ENCODE measurements at places on chromosomes 5 and 9. TPM values are rescaled to one million over a fixed set of nuclear protein-coding genes. Genes with fewer than 3 reads are reported as not detected.
A peak's percentile ranks its signal among the peaks of the same experiment; 100 is the strongest.

Gene RXRA
- 11.6 TPM for total RNA-seq

DNA sequence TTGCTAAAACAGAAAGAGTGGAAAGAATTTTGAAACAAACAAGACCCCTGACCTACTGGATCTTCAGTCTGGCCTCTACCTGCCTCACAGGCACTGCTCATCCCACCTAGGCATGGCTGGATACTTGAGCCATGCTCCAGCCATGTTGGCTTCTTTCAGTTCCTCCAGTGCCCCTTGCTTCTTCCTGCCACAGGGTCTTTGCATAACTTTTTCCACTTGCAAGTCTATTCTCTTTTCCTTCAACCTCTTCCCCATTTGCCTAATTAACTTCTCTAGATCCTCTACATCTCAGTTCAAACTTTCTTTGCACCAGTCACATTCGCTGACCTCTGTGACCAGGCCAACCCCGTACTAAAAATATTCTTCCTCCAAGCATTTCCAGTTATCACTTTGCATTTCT is 50.4 kb downstream of the STARD4 start:
- no peak overlapping the region for H3K27ac ChIP-seq
- H3K36me3 ChIP-seq, result no peaks in the 10 kb centered on the region
- no peaks in the 10 kb centered on the region for H3K4me1 ChIP-seq
- no peak overlapping the region for H3K4me3 ChIP-seq
- no peaks in the 10 kb centered on the region for H3K27me3 ChIP-seq

GRCh38 chr5:66814146-66814991 is 218.2 kb downstream of the MAST4 start:
- peak; percentile 57 for DNase-seq
- no peak overlapping the region for H3K27ac ChIP-seq
- H3K4me3 ChIP-seq, result no peak overlapping the region
- no peaks in the 10 kb centered on the region for H3K36me3 ChIP-seq

DNA sequence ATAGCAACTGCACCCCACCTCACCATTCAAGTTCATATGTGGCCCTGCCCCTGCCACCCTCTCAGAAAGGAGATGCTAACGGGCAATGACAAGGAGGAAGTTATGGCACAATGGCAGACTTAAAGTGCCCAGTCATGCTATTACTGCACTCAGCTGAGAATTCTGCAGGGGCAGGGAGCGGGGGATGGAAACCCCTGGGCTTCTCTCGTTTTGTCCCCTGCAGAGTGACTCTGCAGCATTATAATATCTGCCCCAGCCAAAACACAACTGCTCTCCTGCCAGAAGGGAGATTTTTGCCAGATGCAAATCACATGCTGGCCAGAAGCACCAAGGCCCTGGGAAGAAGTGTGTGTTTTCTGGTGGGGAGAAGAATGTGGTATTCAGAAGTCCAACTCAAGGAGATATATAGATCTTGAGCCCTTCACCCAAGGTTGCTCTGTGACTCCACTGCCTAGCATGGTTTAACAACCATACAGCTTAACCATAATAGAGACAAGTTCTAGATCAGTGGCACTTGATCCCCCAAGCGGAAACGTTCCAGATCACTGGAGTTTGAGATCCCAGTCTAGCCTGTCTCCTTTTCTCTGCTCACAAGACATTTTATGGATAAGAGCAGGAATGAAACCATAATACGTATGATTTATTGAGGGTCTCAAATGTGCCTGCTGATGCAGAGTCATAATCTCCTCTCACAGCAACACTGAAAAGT is 207.0 kb upstream of the MAP3K1 start:
- no peaks in the 10 kb centered on the region for H3K36me3 ChIP-seq
- H3K4me3 ChIP-seq, result no peak overlapping the region
- H3K27me3 ChIP-seq, result no peaks in the 10 kb centered on the region

Gene ADGRV1
- 127 TPM for total RNA-seq

GRCh38 chr9:107721705-107722245 is 232.2 kb upstream of the KLF4 start:
- DNase-seq, result no peak
- no peaks in the 10 kb centered on the region for H3K27me3 ChIP-seq
- no peaks in the 10 kb centered on the region for H3K36me3 ChIP-seq
- no peak overlapping the region for H3K27ac ChIP-seq

GRCh38 chr9:92440751-92441046 is 16.4 kb upstream of the OMD start:
- H3K4me3 ChIP-seq, result no peak overlapping the region
- DNase-seq, result no peak
- no peaks in the 10 kb centered on the region for H3K4me1 ChIP-seq
- H3K27me3 ChIP-seq, result no peaks in the 10 kb centered on the region
- no peaks in the 10 kb centered on the region for H3K36me3 ChIP-seq

Gene LCN6
- total RNA-seq, result not detected

- no peaks in the 10 kb centered on the region for H3K27me3 ChIP-seq
- peaks cover 27% of the 10 kb centered on the region for H3K4me1 ChIP-seq
- no peaks in the 10 kb centered on the region for H3K36me3 ChIP-seq
- H3K4me3 ChIP-seq, result no peak overlapping the region
- no peak for DNase-seq
These were observed 53.6 kb downstream of the SAXO1 start for GRCh38 chr9:18979367-18979766.

Gene DIPK1B
- total RNA-seq, result 52.8 TPM

Gene ADAMTS13
- total RNA-seq, result 2.4 TPM

Gene C5orf34
- total RNA-seq, result 17.2 TPM

GRCh38 chr5:138077064-138077696 is 6.7 kb upstream of the WNT8A start:
- no peaks in the 10 kb centered on the region for H3K36me3 ChIP-seq
- no peak overlapping the region for H3K4me3 ChIP-seq
- no peaks in the 10 kb centered on the region for H3K27me3 ChIP-seq
- H3K4me1 ChIP-seq, result peaks cover 29% of the 10 kb centered on the region
- no peak overlapping the region for H3K27ac ChIP-seq

GRCh38 chr5:15124871-15125568 is 253.4 kb upstream of the ANKH start:
- no peaks in the 10 kb centered on the region for H3K36me3 ChIP-seq
- H3K4me1 ChIP-seq, result no peaks in the 10 kb centered on the region
- DNase-seq, result no peak
- no peak overlapping the region for H3K4me3 ChIP-seq
- no peak overlapping the region for H3K27ac ChIP-seq
- H3K27me3 ChIP-seq, result no peaks in the 10 kb centered on the region

DNA sequence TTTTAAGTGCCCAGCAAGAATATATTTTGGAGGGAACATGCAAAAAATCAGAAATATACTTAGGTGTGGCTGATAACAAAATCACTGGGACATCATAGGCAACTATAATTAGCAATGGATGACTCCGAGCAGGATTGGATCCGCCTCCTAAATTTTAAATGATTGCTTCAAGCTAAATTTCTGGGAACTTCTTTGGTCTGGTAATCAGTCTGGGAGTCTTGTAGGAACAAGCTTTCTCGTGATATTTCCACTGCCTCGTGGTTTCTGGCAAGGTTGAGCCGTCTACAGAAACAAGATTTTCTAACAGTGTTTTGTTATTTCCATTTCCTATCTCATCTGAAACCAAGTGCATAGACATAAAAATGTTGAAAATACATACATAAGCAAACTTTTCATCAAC is 232.6 kb downstream of the BNC2 start:
- no peaks in the 10 kb centered on the region for H3K27me3 ChIP-seq
- H3K4me1 ChIP-seq, result no peaks in the 10 kb centered on the region
- DNase-seq, result no peak
- no peaks in the 10 kb centered on the region for H3K36me3 ChIP-seq
- H3K27ac ChIP-seq, result no peak overlapping the region

Gene RNF145
- 80.0 TPM for total RNA-seq

- H3K27me3 ChIP-seq, result no peaks in the 10 kb centered on the region
- no peak overlapping the region for H3K27ac ChIP-seq
- peaks cover 13% of the 10 kb centered on the region for H3K4me1 ChIP-seq
- peak; percentile 45 for DNase-seq
- no peak overlapping the region for H3K4me3 ChIP-seq
These were observed 189.5 kb downstream of the SEC61B start for GRCh38 chr9:99411479-99412115.

Gene PCDHAC1
- total RNA-seq, result 2.9 TPM

Gene OTULIN
- 23.1 TPM for total RNA-seq

GRCh38 chr5:148020257-148020988 is 43.4 kb upstream of the SPINK5 start:
- H3K36me3 ChIP-seq, result no peaks in the 10 kb centered on the region
- no peak overlapping the region for H3K27ac ChIP-seq
- H3K4me3 ChIP-seq, result no peak overlapping the region
- H3K4me1 ChIP-seq, result no peaks in the 10 kb centered on the region
- no peaks in the 10 kb centered on the region for H3K27me3 ChIP-seq

DNA sequence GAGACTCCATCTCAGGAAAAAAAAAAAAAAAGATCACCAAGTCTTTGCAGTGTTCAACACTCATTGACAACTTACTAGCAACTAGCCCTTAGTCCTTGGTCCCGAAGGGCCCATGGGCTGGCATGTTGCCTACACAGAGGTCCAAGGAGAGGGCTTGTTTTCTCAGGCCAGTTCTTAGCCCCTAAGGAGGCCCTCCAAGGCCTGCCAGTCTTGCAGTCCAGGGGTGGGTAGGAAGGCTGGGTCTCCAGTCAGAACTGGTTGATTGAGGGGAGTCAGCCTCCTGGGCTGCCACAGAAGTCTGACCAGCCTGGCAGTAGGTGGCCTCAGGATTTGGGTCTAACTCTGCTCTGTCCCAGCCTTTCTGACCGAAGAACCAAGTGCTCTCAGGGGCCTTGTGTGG is 32.7 kb downstream of the IER5L start:
- H3K27me3 ChIP-seq, result no peaks in the 10 kb centered on the region
- no peak overlapping the region for H3K4me3 ChIP-seq
- H3K36me3 ChIP-seq, result no peaks in the 10 kb centered on the region
- H3K27ac ChIP-seq, result peak overlapping the region; percentile 83
- DNase-seq, result no peak

- no peak for DNase-seq
- peaks cover 10% of the 10 kb centered on the region for H3K4me1 ChIP-seq
- no peak overlapping the region for H3K4me3 ChIP-seq
- H3K36me3 ChIP-seq, result no peaks in the 10 kb centered on the region
- H3K27me3 ChIP-seq, result peaks cover 44% of the 10 kb centered on the region
These were observed 2.2 kb downstream of the SPOCK1 start for GRCh38 chr5:137496919-137497318.
